Endothelial cell of umbilical vein (primary cell): ENCODE measurements at places on chromosomes 3 and 15. TPM values are rescaled to one million over a fixed set of nuclear protein-coding genes. Genes with fewer than 3 reads are reported as not detected.

The CKMT1A gene
- not detected in 2 replicates for total RNA-seq

The SLC24A5 gene
- total RNA-seq, result not detected in 2 replicates

The C2CD4A gene
- 0.46 and 1.1 TPM in 2 replicates for total RNA-seq

DNA sequence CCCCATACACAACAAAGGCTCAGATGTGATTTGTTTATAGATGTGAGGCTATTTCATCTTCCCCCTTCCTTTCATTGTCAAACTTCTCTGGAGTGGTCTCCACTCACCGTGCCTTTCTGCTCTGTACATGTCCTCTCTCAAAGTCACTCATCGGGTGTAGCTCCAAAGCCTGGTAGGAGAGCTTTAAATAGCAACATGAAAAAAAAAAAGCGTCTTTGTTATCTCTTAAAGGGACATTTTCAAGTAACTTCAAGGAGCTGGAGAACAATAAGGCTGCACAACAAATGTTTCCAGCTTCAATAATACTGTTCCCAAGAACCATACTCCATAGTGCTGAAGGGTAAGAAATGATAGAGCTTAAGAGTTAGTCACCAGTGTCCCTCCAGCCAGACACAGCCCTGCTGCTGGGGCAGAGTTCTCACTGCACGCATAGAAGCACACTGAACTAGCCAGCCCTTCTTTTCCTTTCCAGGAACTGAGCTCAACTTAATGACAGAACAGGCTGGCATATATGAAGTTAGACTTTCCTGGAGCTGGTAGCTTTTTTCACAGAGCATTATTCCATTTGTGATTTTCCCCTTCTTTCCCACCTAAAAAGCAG lies 8.1 kb downstream of the FBXO40 start:
- no peak overlapping the region for H3K27ac ChIP-seq
- H3K27me3 ChIP-seq, result no peaks in the 10 kb centered on the region
- H3K4me3 ChIP-seq, result no peak overlapping the region
- peak; percentile 6 for DNase-seq
- H3K4me1 ChIP-seq, result no peaks in the 10 kb centered on the region
- no peaks in the 10 kb centered on the region for H3K36me3 ChIP-seq
